ENCODE measurements at places on chromosomes 2 and 18.

- no peak for DNase-seq
Measured at GRCh38 chr2:226579519-226579918, 220.1 kb downstream of the IRS1 start.

DNA sequence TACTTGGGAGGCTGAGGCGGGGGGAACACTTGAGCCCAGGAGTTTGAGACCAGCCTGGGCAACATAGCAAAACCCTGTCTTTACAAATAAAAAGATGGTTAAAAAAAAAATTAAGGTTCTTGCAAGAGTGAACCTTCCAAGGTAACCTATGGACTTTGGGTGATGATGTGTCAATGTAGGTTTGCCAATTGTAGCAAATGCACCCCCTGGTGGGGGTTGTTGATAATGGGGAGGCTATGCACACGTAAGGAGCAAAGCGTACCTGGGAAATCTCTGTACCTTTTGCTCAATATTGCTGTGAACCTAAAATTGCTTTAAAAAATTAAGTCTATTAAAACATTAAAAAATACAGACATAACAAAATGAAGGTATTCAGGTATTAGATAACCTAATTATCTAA lies 70.4 kb downstream of the CWC22 start:
- DNase-seq = peak; percentile 8

- DNase-seq = no peak
Measured at GRCh38 chr2:48693645-48694044, 61.9 kb downstream of the LHCGR start.

- DNase-seq = no peak
Measured at GRCh38 chr2:98710734-98711133, 20.2 kb downstream of the MGAT4A start.

DNA sequence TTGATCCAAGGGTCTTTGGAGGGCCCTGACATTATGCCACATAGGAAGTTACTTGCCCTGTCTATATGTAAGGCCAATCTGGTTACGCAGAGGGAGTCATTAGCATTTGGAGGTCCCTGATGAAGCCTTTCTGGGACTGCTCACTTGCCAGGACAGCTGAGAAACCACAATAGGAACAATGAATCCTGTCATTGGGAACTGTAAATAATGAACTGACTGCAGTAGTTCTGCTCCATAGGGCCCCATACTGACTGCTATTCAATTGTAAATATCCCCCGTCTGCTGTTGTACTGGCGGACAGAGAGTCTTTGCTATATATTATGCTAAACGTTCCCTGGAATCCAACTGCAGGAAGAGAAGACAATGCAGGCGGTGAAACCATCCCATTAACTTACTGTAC lies 149.4 kb upstream of the DCC start:
- no peak for DNase-seq

GRCh38 chr2:218558986-218559385 lies 9.2 kb downstream of the USP37 start:
- DNase-seq = no peak

- no peak for DNase-seq
Measured at GRCh38 chr2:154709215-154709614, 10.7 kb downstream of the KCNJ3 start.

GRCh38 chr2:125167152-125167551 lies 1142.1 kb downstream of the CNTNAP5 start:
- no peak for DNase-seq

DNA sequence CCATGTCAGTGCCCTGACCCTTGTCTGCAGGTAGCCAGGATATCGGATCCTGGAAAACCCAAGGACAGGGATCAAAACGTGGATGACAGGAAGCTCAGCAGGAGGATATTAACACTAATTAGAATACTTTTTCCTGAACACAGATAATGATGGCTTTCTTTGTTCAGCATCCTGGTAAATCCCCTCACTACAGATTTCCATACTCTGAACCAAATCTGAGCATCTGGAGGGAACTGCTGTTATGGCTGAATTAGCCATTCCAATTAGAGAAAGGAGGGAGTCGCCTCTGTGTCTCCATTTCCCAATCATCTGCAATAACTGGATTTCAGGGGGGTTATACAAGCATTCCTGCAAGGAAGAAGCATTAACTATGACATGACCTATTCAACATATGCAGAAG lies 24.4 kb downstream of the CXCR4 start:
- no peak for DNase-seq

GRCh38 chr2:145408980-145409379 lies 889.1 kb upstream of the ZEB2 start:
- no peak for DNase-seq

DNA sequence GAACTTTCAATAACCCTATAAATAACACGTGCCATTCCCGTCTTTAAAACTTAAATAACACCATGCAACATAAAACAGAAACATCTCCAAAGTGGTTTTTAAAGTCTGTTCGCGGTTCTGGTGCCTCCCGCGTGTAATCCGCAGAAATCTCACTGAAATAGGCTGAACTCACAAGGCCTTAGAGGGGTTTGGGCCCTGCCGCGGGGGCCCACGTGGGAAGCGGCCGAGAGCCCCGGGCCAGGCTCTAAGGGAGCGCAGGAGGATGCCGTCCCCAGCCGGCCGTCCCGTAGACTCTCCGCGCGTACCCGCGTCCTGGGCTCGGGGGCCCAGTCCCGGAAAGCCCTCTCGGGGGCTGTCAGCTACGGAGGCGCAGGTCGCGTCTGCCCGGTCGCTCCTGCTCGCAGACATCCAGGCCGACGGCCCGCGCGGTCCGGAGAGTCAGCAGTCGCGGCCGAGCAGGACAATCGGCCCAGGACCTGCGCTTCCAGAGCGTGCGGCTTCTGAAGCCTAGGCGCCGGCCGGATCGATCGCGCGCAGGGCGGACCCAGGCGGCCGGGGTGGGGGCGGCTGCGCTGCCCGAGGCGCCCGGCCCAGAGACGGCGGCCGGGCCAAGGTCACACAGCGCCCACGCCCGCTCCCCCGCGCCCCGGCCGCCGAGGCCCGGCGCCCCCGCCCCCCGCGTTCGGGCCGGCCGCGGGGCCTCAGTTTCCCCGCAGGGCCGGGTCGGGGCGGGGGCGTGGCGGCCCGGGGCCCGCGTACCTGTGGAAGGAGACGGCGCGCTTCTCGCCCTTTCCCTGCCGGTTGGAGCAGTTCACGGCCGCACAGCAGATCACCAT lies 558 bp downstream of the THAP4 start:
- peak; percentile 25 for DNase-seq

GRCh38 chr2:157218911-157219310 lies 38.6 kb upstream of the GALNT5 start:
- no peak for DNase-seq

DNA sequence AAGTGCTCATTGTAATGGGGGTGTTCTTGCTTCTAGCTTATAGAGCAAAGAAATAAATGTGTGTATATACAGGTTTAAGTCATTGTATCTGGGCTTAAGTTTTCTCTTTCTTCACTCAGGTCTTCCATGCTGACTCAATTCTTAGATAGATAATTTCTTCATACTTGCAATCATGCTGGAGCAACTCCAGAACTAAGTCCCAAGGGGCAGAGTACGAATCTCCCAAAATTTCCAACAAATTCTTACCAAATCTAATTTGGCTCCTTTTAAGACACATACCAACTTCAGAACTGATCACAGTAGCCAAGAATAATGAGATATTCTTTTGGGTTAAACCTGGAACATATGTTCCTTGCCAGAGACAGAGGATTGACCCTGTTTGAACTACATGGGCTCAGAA lies 4.3 kb upstream of the SPAG16 start:
- no peak for DNase-seq

- DNase-seq = no peak
Measured at GRCh38 chr2:12031866-12032265, 285.4 kb downstream of the LPIN1 start.
